ENCODE measurements at places on chromosomes 2 and 18.

GRCh38 chr2:119481501-119482455 lies 42.5 kb downstream of the SCTR start:
- DNase-seq: no peak

DNA sequence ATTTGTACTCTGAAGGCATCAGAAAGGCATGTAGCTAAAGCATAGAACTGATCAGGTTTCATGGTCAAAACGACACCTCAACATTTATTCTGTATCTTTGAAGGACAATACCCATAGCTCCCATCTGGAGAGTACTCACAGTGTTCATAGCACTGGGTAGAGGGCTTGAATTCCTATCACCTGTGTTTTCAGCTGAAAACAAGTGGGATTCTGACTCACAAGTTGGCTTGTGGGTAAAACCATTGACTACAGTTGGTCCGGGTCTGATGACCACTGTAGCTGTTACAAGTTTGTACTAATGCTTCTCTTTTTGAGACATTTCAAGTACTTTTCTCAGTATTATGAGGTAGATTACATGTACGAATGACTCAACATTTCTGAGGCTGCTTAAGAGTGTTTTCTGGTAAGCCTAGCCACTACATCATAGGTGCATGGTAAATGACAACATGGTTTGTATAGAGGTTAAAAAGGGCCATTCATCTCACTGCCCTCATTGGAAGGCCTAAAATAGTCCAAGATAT lies 68.6 kb upstream of the PELI1 start:
- no peak for DNase-seq

DNA sequence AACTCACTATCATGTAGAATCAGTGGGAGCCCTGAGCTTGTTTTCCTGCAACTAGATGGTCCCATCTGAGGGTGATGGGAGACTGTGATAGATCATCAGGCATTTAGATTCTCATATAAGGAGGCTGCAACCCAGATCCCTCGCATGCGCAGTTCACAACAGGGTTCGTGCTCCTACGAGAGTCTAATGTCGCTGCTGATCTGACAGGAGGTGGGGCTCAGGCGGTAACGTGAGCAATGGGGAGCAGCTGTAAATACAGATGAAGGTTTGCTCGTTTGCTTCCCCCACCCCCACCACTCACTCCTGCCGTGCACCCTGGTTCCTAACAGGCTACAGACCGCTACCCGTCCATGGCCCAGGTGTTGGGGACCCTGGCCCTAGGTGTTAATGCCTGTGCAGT lies 113.6 kb downstream of the RNF144A start:
- DNase-seq: no peak

DNA sequence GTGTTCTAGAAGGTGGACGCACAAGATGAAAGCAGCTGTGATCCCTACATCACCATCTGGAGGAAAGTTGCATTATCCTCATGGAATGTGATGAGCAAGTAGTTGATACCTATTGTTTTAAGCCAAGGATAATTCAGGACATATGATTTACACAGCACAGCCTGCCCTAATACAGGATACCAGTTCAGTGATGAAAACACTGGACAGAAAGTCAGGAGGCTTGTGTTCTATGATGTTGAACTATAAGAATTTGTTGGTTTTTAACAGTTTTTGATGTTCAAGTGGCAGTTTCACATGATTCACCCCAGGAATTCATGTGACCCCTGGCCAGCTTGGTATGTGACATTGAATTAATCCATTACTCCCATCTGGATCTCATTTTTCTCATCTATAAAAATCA lies 6.2 kb upstream of the CHST10 start:
- DNase-seq: no peak

GRCh38 chr2:221501210-221501882 lies 70.8 kb downstream of the EPHA4 start:
- DNase-seq: peak; percentile 69

- no peak for DNase-seq
Measured at GRCh38 chr18:44922968-44923367, 242.3 kb downstream of the SETBP1 start.

GRCh38 chr2:188016917-188017316 lies 274.8 kb upstream of the GULP1 start:
- DNase-seq: no peak

- DNase-seq: no peak
Measured at GRCh38 chr2:72570413-72570812, 255.4 kb downstream of the EXOC6B start.

DNA sequence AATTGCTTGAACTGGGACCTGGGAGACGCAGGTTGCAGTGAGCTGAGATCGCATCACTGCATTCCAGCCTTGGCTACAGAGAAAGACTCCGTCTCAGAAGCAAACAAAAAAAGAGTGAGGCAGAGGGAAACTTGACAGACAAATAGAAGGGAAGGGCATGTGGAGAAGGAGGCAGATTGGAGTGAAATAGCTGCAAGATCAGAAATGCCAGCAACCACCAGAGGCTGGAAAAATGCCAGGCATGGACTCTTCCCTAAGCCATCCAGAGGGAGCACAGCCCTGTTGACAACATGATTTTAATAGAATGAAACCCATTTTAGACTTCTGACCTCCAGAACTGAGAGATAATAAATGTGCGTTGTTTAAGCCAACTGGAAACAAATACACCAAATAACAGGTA lies 447.2 kb upstream of the SPHKAP start:
- peak; percentile 3 for DNase-seq

GRCh38 chr2:42113452-42113851 lies 55.7 kb upstream of the EML4 start:
- DNase-seq: peak; percentile 44

GRCh38 chr2:17634997-17635396 lies 94.5 kb downstream of the VSNL1 start:
- no peak for DNase-seq

- DNase-seq: no peak
Measured at GRCh38 chr2:5123582-5124196, 568.5 kb upstream of the SOX11 start.

GRCh38 chr2:88053296-88053695 lies 2.3 kb downstream of the KRCC1 start:
- DNase-seq: no peak

- no peak for DNase-seq
Measured at GRCh38 chr18:78199611-78200010, 780.0 kb upstream of the SALL3 start.

DNA sequence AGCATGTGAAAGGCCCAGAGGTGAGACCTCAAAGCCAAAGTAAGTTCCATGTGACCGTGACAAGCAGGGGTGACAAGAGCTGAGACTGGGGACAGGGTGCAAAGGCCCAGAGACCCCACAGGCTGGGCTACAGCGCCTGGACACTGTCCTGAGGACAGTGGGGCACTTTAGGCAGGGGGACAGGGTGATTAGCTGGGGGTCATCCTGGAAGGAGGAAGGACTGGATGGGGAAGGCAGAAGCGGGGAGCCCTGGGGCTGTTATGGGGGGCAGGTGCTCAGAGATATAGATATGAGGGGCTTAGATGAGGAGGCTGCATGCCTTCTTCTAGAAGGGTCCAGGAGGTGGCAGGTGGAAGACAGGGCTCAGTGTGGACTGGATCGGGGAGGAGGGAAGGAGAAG lies 31.5 kb downstream of the KIF1A start:
- DNase-seq: no peak

DNA sequence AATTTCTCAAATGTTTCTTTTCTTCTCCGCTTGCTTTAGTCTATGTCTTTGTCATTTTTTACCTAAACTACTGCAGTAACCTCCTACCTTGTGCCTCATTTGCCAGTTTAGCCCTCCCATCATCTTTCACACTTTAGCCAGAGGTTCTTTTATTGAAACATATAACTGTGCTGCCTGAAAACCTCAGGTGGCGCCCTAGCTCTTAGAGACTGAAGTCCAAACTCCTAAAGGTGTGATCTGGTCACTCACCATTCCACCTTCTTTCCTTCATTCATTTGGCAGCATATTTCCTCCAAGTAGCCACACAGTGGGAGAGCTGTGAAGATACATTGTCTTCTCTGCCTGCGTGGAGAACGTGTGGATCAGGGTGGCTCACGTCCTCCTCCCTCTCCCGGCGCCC lies 98.2 kb upstream of the MAPRE2 start:
- DNase-seq: no peak

DNA sequence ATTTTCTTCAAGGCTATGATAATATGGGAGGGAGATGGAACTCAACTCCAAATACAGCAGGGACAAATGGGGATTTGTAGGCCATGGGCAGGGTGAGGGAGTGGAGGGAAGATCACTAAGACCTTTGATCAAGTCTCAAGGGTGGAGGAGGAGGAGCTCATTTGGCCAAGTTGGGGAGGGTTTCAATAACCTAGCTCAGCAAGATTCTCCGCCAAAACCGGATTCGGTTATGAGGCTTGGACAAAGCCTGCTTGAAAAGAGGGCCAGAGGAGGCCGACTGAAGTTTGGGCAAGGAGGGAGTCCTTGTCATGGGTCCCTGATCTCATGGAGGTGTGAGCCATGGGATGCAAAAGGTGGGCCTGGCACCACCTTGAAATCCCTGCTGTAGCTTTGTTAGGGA lies 68.8 kb downstream of the TSN start:
- DNase-seq: no peak

DNA sequence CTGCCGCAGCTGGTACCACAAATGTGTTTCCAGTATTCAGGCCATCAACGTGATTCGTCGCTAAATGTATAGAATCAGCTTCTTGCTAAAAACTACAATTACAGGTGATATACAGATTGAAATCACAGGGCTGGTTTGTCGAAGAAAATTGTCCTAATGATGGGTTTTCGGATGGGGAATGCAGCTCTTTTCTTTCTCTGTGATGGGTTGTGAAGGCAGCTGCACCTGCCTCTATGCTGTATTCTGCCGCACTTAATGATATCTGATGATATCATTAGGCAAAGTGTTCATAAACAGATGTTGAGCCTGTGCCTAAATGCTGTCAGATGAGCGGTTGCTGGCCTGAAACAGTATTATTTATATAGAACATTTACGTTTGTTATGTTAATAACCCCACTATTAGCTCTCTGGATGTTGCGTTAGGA lies 218.1 kb downstream of the ARHGAP15 start:
- no peak for DNase-seq

DNA sequence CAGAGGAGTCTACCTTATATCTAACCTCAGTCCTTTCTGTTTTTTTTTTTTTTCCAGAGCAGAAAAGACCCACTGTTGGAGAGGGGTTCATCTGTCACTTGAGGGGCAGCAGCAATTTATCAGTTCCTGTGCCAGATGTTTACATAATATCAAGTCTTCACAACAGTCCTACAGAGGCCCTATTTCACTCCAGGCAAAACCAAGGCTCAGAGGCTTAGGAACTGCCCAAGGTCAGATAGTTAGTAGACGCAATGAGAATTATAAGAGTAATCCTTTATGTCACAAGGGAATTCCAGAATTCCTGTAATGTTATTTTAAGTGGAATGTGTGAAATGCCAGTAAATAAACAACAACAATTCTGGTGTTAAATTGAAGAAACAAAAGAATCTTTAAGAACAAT lies 696.1 kb downstream of the NRXN1 start:
- no peak for DNase-seq

DNA sequence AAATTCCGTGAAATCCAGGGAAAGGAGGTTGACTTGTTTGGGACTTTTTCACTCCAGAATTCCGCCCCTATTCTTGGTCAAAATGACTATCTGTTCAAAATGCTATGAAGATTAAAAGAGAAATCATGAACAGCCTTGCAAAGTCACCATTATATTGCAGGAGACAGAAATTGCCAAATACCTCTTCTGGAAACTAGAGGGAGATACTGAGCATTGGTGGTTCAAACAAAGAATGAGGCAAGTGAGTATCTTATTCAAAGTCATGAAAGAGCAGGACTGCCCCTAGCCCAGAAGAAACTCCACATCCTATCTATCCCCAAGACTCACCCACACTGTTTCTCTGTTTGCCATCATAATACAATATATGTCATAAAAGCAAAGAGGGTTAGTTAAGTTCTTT lies 862.3 kb upstream of the POU3F3 start:
- DNase-seq: no peak

DNA sequence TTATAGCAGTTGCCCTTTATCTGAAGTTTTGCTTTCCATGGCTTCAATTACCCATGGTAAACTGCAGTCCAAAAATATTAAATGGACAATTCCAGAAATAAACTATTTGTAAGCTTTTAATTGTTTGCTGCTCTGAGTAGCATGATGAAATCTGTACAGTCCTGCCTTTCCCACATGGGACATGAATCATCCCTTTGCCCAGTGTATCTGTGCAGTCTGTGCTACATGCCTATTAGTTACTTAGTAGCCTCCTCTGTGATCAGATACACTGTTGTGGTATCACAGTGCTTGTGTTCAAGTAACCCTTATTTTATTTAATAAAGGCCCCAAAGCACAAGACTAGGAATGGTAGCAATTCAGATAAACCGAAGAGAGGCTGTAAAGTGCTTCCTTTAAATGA lies 810.6 kb upstream of the PIK3C3 start:
- peak; percentile 73 for DNase-seq
